ENCODE measurements at places on chromosomes 1 and 21.

- no peak for DNase-seq
Observed at GRCh38 chr1:45589861-45590260, 6.0 kb downstream of the NASP start.

DNA sequence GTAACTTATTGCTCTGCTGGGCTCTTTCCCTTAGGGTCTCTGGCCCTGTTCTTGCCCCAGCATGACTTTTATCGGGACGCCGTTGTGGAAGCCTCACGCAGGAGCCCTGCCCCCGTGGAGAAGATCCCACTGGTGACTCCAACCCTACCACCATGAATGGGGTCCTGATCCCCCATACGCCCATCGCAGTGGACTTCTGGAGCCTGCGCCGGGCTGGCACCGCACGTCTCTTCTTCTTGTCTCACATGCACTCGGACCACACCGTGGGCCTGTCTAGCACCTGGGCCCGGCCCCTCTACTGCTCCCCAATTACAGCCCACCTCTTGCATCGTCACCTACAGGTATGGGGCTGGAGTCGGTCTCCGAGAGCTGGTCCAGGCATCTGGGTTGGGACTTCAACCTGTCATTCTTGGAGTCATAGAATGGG, 322 bp downstream of the DCLRE1B start:
- peak; percentile 1 for DNase-seq

- DNase-seq: no peak
Observed at GRCh38 chr1:80632284-80632683, 1168.5 kb upstream of the ADGRL2 start.

GRCh38 chr1:207495801-207496792, at the start of gene CR1:
Gene CR1 (plus strand): TSS chr1:207496157. CDS start chr1:207496268, 111 bp downstream.
- DNase-seq: no peak

DNA sequence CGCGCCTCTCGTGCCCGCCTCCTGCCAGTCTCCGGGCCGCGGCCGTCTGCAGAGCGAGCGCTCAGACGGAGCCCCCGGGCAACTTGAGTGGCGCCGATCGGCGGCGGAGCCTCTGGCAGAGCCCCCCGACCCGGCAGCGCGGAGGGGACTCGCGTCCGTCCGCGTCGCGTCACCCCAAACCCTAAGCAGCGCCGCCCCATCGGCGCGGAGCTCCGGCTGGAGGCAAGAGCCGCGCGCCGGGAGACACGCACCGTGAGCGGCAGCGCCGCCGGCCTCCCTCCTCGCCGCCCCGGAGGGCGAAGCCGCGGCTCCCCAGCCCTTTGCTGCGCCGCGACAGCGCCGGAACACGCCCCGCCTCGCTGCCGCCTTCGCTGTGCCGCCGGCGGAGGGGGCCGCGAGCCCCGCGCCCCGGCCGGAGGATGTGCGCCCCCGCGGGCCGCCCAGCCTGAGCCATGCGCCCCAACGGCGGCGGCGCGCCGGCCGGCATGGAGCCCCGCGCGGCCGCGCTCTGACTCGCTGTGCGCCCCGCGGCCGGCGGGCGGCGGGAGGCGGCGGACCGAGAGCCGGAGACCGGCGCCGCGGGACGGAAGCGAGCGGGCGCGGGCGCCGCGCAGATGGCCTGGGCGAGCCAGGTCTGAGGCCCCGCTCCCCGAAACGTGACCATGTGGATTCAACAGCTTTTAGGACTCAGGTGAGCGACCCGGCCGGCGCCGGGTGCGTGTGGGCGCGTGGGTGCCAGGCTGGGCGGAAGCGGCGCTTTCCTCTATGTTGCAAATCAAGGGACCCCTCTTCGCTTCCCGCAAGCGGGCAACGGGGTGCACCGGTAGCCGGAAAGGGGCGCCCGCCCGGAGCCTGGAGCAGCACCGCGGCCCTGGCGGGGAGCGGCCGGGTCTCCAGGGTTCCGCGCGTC, 610 bp downstream of the AJAP1 start:
- DNase-seq: no peak

DNA sequence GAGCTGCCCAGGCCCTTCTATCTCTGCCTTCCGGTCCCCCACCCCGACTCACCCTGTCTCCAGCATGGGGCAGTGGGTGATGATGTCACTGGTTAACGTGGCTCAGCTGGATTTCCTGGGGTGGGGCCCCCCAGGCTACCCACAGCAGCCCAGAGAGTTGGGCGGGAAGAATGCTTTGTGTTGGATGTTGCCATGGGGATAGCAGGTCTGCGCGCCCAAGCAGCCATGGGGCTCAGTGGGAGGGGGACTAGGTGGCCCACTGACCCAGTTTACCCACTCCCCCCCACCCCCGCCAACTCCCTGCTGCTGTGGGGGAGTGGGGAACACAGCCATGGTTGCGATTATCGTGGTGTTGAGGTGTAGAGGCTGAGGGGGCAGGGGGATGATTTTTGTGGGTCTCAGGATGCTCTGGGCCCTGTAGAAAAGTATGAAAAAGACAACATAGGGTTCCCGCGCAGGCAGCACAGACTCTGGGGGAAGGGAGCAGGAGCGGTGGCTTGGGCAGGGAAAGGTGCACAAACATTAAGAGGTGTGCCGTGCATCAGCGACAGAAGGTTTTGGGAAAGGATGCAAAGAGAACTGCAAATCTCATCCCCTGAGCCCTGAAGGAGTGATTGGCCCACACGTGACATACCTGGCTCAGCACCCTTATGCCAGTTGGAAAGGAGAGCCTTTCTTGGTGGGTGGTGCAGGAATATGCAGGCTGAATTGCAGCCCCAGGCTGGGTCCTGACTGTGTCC, 8.5 kb downstream of the CELSR2 start:
- DNase-seq: no peak

DNA sequence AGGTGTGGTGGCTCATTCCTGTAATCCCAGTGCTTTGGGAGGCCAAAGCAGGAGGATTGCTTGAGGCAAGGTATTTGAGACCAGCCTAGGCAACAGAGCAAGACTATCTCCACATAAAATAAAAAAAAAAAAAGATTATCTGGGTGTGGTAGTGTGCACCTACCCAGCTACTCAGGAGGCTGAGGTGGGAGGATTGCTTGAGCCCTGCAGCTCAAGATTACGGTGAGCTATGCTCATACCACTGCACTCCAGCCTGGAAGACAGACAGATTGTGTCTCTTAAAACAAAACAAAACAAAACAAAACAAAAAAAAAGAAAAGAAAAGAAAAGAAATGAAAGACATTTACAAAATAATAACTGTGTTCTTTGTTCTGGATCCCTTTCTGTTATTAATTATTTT, 6.1 kb upstream of the TLCD4 start:
- DNase-seq: no peak

- DNase-seq: peak; percentile 2
Observed at GRCh38 chr1:79259390-79260336, 253.1 kb upstream of the ADGRL4 start.

- DNase-seq: no peak
Observed at GRCh38 chr1:228081578-228082213, 812 bp upstream of the ARF1 start.

DNA sequence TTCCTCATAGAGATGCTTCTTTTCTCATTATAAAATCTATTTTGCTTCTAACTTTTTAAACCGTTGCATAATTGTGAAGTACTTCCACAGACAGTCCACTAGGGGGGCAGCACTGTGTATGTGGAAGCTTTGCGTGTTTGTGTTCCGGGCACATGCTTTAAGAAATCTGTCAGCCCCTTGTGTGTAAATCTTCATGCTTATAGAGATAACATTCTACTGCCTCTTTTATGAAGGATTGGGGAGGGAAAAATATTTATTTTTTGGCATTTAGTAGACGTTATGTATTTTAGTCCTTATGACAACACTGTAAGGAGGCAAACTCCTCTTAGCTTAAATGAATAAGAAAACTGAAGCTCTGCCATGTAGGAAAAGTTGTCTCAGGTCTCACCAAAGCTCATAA, 157.3 kb upstream of the PTGFR start:
- peak; percentile 0 for DNase-seq

DNA sequence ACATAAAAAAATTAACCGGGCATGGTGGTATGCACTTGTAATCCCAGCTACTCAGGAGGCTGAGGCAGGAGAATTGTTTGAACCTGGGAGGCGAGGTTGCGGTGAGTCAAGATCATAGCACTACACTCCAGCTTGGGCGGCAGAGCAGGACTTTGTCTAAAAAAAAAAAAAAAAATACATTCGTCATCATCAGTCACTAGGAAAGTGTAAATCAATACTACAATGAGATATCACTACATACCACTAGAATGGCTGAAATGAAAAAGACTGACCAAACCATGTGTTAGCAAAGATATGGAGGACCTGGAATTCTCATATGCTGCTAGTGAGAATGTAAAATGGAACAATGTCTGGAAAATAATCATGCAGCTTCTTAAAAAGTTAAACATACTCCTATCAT, 9.3 kb downstream of the SPATA45 start:
- DNase-seq: no peak

GRCh38 chr1:210731597-210731996, 402.4 kb downstream of the KCNH1 start:
- DNase-seq: no peak

- no peak for DNase-seq
Observed at GRCh38 chr1:227273557-227273956, 44.7 kb downstream of the CDC42BPA start.

DNA sequence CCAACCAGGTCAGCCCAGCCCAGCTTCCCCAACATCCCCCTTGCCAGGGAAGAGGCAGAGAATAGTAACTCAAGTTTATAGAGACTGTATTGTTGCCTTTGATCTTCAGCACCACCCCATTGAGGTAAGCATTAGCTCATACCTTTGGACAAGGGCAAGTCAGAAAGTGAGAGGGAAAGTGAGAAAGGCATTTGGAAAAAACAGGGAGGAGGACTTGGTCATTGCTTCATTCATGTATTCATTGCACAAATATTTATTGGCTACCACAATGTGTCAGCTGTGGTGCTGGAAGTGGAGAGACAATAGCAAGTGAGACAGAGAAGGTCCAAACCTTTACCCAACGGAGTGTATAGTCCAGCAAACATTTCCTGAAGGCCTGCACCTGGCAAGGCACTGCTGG, 561.2 kb downstream of the KIF26B start:
- DNase-seq: no peak

- no peak for DNase-seq
Observed at GRCh38 chr1:188429386-188429785, 1600.6 kb downstream of the PLA2G4A start.

- DNase-seq: no peak
Observed at GRCh38 chr1:110308247-110308646, 30.9 kb upstream of the RBM15 start.

Data from NCI-H2081 (cell line).